Body of pancreas (tissue), 4 donors: ENCODE measurements at places on chromosomes 6 and 20. TPM values are rescaled to one million over a fixed set of nuclear protein-coding genes. Genes with fewer than 3 reads are reported as not detected.
A peak's percentile ranks its signal among the peaks of the same experiment; 100 is the strongest.

GRCh38 chr6:156971153-156971885 lies 194.1 kb downstream of the ARID1B start:
- no peaks in the 10 kb centered on the region for H3K36me3 ChIP-seq
- no peak for DNase-seq
- peaks cover 17% of the 10 kb centered on the region for H3K4me1 ChIP-seq
- no peak overlapping the region for H3K27ac ChIP-seq
- no peak overlapping the region for H3K4me3 ChIP-seq

DNA sequence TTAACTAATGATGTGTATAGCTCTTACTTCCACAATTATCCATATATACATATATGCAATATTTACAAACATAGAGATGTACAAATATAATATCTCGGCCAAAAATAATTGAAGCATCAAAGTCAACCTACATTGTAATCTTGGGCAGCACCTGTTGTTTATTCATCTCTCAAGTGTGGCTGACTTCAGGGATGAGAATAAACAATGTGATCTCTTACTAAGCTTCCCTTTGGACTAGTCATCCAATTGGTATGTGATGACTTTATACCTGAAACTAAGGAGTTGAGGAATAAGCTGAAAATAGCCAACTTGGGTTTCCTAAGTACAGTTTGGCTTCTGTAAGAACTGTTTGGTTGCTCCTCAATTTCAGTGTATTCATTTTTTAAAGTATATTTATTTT lies 256.6 kb downstream of the KHDC1L start:
- no peaks in the 10 kb centered on the region for H3K4me1 ChIP-seq
- no peak for DNase-seq
- no peak overlapping the region for H3K4me3 ChIP-seq
- no peaks in the 10 kb centered on the region for H3K27me3 ChIP-seq
- no peak overlapping the region for H3K27ac ChIP-seq

The ABRACL gene
- 1.6 TPM for total RNA-seq

The PROKR2 gene
- total RNA-seq: not detected

DNA sequence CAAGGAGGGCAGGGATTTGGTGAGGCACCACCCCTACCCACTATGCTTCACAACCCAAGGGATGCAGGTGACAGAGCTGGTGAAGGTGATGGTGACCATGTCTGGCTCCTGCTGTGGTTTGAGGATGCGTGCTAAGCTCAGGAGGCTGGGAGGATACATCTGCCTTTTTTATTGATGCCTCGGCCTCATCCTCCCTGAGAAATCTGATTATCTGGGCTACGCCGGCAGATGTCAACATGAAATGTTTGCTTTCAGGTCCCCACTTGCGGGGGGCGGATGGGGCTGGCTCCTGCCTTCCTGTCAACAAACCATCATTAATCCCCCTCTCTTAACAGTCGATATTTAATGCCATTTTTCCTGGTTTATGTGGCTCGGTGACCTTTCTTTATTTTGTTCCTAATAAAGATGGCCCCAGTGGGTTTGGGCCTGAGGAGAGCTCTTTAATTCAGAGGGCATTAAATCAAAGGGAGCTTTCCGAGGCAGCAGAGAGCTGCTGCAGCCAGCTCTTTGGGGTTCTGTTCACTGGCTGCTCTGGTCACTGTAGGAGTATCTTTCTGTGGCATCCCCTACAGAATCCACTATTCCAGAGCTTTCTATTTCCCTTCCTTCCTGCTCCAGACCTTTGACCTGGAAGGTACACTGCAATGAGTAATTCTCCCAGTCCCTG lies 33.5 kb upstream of the LRFN2 start:
- H3K36me3 ChIP-seq: no peaks in the 10 kb centered on the region
- no peak overlapping the region for H3K27ac ChIP-seq
- H3K4me3 ChIP-seq: no peak overlapping the region
- DNase-seq: no peak
- no peaks in the 10 kb centered on the region for H3K4me1 ChIP-seq

- H3K27ac ChIP-seq: no peak overlapping the region
- no peaks in the 10 kb centered on the region for H3K27me3 ChIP-seq
- H3K36me3 ChIP-seq: no peaks in the 10 kb centered on the region
- no peak overlapping the region for H3K4me3 ChIP-seq
- DNase-seq: no peak
- no peaks in the 10 kb centered on the region for H3K4me1 ChIP-seq
These were observed 292.1 kb downstream of the ESR1 start for GRCh38 chr6:152099446-152100182.

The DYNLT2 gene
- total RNA-seq: 3.6 TPM

- no peaks in the 10 kb centered on the region for H3K4me1 ChIP-seq
- no peak overlapping the region for H3K27ac ChIP-seq
- no peaks in the 10 kb centered on the region for H3K36me3 ChIP-seq
- H3K4me3 ChIP-seq: no peak overlapping the region
These were observed 121.3 kb upstream of the BCLAF1 start for GRCh38 chr6:136411025-136411325.

DNA sequence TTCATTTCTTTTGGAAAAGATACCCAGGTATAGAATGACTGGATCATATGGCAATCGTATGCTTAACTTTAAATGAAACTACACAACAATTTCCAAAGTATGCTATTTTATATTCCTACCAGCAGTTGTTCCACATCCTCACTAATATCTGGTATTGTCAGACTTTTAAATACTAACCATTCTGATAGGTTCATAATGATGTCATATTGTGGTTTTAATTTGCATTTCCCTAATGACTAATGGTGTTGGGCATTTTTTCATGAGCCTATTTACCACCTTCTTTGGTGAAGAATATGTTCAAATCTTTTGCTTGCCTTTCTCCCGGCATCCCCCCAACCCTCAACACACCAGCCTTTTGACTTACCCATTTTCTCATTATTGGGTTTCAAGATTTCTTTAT lies 96.2 kb upstream of the HMGN3 start:
- no peak for DNase-seq
- no peaks in the 10 kb centered on the region for H3K36me3 ChIP-seq
- no peak overlapping the region for H3K4me3 ChIP-seq
- H3K27ac ChIP-seq: no peak overlapping the region
- no peaks in the 10 kb centered on the region for H3K4me1 ChIP-seq

The MCM9 gene
- total RNA-seq: 9.9 TPM

The TOX2 gene
- 2.0 TPM for total RNA-seq

DNA sequence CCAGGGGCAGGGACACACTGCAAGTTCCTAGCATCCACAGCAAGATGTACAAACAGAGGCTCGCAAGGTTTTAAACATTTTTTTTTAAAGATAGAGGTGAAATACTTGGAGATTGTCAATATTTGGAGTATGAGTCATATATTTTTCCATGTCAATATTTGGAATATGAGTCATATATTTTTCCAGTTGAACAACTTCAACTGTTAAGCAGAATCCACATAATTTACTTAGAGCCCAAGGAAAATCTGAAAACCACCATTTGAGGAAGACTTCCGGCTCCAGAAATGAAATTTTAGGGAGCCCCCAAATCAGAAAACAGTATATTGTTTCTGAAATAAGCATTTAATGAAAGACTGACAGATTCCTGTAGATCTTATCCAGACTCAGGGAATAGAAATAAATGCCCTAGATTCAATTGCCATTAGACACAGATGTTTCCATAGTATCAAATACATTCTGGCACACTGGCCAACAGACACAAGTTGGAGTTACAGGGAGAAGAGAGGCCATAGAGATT lies 51.6 kb upstream of the FAM184A start:
- no peaks in the 10 kb centered on the region for H3K27me3 ChIP-seq
- peaks cover 39% of the 10 kb centered on the region for H3K4me1 ChIP-seq
- H3K27ac ChIP-seq: peak overlapping the region; percentile 87
- no peaks in the 10 kb centered on the region for H3K36me3 ChIP-seq
- no peak overlapping the region for H3K4me3 ChIP-seq

GRCh38 chr6:25103603-25104002 lies 167.8 kb upstream of the RIPOR2 start:
- H3K27ac ChIP-seq: no peak overlapping the region
- no peak for DNase-seq
- no peaks in the 10 kb centered on the region for H3K4me1 ChIP-seq
- no peak overlapping the region for H3K4me3 ChIP-seq

GRCh38 chr6:39189915-39190544 lies 39.2 kb downstream of the KCNK5 start:
- H3K4me3 ChIP-seq: no peak overlapping the region
- peaks cover 29% of the 10 kb centered on the region for H3K4me1 ChIP-seq
- peak; percentile 65 for DNase-seq
- no peaks in the 10 kb centered on the region for H3K36me3 ChIP-seq
- no peaks in the 10 kb centered on the region for H3K27me3 ChIP-seq
